ENCODE measurements at places on chromosomes 13 and 19. TPM values are rescaled to one million over a fixed set of nuclear protein-coding genes. Genes with fewer than 3 reads are reported as not detected.
A peak's percentile ranks its signal among the peaks of the same experiment; 100 is the strongest.

HRC gene
- 0.50 TPM for total RNA-seq

DNA sequence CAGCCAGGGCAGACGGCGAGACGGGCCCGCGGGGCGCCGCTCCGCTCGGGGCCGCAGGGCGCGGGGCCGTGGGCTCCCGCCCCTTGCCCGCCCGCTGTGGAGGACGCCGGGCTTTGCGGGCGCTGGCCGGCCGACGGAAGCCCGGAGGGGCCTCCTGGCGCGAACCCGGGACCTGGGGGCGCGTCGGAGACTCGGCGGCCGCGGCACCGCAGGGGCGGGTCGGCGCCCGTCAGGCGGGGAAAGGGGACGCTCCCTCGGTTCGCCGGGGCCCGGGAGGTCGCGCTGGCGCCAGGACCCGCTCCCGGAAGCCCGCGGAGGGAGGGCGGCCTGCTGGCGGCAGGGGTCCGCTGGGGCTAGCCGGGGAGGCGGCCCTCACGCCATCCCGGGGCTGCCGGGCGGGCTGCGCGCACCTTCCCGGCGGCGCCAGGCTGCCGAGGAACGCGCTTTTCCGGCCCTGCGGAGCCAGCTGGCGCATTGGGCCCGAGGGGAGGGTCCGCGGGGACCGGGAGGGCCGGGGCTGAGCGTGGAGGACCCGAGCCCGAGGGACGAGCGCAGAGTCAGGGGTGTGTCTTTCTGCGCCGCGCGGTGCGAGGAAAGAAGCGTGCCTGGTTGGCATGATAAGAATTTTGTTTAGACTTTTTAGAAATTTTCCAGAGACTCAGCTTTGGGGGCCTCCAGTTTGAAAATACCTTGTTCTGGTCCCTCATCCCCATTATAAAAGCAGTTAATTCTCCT, 511 bp downstream of the GARRE1 start:
- DNase-seq = peak; percentile 75

NPAS1 gene
- total RNA-seq = 0.20 TPM

GRCh38 chr13:42367831-42368230, 95.9 kb downstream of the AKAP11 start:
- no peak for DNase-seq

DNA sequence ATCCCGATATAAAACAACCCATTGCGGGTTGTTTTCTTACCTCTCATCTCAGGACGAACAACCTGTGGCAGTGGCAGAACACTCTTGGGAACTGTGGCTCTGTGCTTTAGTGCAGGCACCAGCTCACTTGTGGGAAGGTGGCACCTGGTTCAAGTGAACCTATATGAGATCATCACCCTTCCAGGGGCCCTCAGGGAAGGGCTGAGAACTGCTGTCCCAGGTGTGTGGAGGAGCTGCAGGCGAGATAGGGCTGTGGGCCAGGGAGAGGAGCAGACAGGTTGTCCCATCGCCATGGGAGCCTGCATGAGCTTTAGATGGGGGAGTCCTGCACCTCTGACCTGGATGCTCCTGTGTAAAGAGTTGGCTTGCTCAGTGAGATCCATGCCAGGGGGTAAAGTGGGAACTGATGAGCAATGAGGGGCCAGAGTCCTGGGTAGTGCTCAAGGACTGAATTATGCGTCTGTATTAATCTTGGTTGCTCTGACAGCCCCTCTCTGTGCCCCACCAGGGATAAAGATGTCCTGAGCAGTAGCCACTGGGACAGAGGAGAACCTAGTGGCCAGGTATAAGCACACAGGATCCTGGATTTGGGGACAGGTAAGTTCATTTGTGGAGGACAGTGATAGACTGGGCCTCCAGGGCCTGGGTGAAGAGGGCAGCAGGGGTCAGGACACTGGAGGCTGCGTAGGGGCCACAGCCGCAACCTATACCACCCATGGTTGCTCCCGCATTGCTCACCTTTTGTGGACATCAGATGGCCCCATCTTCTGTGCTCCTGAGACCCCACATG, 8.7 kb downstream of the CEACAM4 start:
- no peak for DNase-seq
